Psoas muscle (tissue), 8 donors: ENCODE measurements at places on chromosomes 1 and 21. TPM values are rescaled to one million over a fixed set of nuclear protein-coding genes. Genes with fewer than 3 reads are reported as not detected.
A peak's percentile ranks its signal among the peaks of the same experiment; 100 is the strongest.

SPATA21 gene
- not detected for total RNA-seq

C1QTNF12 gene
- 0.75 TPM for total RNA-seq

KLF17 gene
- not detected for total RNA-seq

CCDC17 gene
- total RNA-seq = 1.7 TPM

RLF gene
- 16.4 TPM for total RNA-seq

CD52 gene
- total RNA-seq = 4.2 TPM

RNU1-2 gene
- total RNA-seq = 4,558 TPM

DNA sequence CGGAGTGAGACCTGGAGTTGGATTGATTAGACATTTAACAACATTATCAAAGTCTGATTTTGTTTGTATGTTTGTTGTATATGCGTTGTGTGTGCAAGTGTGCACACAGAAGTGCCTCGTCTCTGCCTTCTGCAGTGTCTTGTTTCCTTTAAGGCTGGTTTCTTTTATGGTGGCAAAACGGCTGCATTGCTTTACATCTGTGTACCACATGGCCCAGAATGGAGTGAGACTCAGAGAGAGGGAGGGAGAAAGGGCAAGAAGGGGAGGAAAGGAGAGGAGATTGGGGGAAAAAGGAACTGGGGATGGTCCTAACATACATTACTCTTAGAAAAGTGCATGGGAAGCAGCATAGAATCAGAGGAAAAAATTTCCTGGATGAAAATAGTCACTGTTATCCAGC is 99.7 kb upstream of the WLS start:
- DNase-seq = no peak

DNA sequence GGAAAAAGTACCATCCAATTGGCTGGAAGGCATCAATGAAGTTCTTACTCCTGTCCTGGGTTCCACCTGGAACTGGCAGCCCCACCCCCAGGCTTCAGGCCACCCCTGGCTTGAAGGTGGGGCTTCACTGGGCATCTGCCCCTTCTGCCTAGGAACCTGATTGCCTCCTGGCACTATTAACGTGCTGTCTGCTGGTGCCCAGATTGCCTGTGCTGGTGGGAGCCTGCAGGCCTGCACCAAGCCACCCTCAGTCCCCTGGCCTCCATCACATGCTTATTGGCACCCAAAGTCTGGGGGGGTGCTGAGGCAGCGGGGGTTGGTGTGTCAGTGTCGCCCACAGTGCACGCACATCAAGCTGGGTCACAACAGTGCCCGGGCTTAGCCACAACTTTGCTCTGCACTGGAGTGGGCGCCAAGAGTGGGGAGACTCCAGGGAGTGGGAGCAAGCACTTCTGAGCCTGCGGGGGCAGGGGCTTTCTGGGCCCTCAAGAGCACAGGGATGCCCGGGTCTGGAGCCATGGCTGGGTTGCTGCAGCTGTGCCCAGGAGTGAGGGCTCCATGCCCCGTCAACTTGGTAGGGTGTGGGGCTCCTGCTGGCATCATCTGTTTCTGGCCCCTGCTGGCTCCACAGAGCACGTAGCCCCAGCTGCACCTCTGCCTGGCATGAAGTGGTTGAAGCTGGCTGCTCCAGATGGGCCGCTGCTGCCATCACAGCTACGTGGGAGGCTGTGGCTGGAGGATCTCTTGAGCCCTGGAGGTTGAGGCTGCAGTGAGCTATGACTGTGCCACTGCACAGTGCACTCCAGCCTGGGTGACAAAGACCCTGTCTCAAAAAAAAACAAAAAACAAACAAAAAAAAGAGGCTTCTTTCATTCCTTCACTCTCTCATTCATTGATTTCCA is 4.1 kb upstream of the LSM10 start:
- no peak for DNase-seq

DNA sequence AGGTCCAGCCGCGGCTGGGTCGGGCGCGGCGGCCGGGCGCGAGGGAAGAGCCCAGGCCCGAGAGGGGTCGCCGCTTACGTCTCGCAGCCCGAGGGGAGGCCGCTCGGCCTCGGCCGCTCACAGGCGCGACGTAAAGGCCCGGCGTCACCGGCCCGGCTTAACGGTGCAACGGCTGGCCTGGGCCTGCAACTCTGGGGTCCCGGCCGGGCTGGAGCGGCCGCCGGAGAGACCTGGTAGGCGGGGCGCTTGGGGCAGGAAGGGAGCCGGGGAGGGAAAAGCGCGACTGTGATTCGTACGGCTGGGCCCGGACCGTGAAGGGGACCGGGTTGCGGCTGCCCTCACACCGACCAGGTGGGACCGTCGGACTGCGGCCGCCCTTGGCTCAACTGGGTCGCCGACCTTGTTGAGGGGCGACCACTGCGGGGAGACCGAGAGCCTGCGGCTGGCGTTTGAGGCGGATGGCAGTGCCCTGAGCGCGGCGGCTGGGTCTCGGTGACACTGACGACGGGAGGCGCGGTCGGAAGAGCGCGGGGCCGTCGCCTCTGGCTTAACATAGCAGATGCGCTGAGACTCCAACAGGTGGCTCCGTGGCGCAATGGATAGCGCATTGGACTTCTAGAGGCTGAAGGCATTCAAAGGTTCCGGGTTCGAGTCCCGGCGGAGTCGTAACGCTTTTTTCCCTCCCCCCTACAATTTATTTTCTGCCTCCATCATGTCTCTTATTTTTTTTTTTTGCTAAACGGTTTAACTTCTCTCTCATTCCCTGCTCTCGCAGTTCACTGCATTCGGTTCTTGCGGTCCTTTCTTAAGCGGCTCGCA is 31.8 kb downstream of the DNTTIP2 start:
- DNase-seq = peak; percentile 86

DNA sequence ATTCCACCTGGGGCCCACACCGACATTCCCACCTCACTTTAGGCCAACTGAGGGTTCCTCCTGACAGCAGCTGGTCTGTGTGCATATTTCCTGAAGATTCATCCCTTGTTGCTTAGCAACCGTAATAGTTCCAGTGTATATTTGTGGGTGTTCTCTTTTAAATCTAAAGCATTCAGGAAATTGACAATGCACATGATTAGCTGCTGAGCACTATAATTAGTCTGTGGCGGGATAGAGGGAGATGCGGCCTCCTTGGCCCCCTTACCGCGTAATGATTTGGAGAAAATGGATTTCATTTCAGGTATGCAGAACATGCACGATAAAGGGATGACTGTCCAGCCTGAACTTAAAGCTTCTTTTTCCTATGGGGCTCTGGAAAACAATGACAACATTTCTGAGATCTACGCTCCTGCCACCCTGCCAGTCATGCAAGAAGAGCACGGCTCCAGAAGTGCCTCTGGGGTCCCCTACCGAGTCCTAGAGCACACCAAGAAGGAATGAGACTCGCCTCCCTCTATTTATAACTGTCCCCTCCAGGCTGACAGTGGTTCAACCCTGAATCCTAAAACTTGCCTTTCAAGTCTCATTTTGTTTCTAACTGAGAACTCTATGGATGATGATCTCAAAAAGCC is 33.8 kb upstream of the RCAN3 start:
- no peak for DNase-seq

DNA sequence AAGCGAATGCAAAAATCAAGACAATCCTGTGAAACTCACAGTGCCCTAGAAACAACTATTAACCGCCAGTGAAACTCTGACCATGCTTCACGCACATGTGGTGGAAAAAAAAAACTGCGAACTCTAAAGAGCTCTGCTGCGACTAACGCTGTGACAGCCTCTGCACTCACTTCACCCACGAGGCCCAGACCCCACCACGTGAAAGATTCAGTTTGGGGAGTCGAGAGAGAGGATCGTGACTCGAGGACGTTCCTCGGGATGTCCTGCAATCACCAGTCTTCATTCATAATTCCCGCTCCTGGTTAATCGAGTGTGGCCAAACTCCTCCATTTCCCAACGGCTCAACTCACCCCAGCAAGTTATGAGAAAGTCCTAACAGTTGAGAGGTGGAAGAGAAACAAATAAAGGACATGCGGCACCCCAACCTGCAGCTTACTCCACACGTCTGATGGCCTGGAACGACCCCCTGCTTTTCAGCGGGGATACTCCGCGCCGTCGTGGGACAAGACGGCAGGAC is 1.1 kb downstream of the SERBP1 start:
- DNase-seq = no peak

DNA sequence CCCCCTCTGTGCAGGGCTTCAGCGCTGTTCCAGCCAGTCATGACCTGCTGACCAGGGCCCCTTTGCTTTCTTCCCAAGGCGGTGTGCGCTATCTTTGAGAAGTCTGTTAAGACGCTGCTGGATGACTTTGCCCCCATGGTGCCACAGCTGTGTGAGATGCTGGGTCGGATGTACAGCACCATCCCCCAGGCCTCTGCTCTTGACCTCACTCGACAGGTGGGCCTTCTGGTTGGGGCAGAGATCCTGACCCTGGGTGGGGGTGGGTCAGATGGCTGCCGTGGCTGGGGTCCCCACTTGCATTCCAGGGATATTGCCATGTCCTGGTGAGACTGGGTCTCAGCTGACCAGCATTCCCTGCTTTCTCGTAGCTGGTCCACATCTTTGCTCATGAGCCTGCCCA is 9.0 kb upstream of the DPH2 start:
- no peak for DNase-seq

DNA sequence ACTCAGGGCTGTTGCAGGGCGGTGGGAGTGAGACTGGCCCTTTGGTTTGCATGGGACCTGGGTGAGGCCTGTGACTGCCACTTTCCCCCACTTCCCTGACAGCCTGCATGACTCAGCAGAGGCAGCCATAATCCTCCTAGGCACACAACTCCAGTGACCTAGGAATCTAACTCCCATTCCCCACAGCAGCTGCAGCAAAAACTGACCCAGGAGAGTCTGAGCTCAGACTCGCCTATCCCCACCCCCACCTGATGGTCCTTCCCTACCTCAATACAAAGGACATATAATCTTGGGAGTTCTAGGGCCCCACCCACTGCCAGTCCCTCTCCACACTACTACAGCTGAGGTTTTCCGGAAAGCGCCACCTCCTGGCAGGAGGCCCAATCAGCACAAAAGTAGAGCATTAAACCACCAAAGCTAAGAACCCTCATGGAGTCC is 26.7 kb downstream of the NDC1 start:
- DNase-seq = no peak

- no peak for DNase-seq
These were observed 36.2 kb downstream of the B3GALNT2 start for GRCh38 chr1:235468004-235468403.

- DNase-seq = no peak
These were observed 1156.4 kb downstream of the AMY1C start for GRCh38 chr1:104906141-104906540.

GRCh38 chr1:178161516-178161915 is 67.6 kb downstream of the RASAL2 start:
- no peak for DNase-seq

DNA sequence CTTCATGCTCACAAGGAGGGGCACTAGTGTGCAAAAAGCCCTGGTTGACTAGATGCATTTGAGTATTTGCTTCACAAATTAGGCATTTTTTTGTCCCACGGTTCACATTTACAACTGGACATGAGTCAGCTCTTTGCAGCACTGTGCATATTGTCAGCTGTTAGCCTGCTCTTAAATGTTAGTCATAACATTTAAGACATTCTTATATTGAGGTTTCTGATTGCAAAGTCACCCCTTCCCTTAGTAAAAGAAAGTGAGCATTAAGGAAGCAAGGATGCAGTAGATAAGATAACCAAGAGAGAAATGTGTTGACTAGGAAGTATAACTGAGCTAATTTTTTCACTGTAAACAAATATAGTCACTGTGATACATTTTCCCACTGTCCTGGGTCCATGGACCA is 132.6 kb upstream of the CTTNBP2NL start:
- DNase-seq = no peak

- no peak for DNase-seq
These were observed 25.7 kb downstream of the GLMN start for GRCh38 chr1:92273039-92273438.

GRCh38 chr1:156226782-156227181 is 14.0 kb downstream of the PMF1 start:
- DNase-seq = no peak

DNA sequence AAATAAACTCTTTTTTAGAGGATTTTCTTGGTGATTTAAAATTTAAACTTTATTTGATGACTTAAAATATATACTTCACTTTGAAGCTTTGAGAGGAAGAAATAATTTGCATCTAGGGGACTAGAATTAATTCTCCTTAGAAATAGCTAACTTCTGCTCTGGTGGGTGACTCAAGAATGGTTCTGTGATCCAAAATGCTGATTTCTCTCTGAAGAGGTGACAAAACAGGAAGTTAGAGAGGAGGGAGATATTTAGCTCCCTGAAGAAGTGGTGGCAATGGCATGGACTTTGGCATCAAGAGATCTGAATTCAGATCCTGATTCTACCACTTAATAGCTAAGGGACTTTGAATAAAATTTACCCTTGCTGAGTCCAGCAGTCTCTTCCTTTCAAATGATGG is 125.8 kb upstream of the ATP1B1 start:
- no peak for DNase-seq
